ENCODE measurements at places on chromosomes 6 and 20.

DNA sequence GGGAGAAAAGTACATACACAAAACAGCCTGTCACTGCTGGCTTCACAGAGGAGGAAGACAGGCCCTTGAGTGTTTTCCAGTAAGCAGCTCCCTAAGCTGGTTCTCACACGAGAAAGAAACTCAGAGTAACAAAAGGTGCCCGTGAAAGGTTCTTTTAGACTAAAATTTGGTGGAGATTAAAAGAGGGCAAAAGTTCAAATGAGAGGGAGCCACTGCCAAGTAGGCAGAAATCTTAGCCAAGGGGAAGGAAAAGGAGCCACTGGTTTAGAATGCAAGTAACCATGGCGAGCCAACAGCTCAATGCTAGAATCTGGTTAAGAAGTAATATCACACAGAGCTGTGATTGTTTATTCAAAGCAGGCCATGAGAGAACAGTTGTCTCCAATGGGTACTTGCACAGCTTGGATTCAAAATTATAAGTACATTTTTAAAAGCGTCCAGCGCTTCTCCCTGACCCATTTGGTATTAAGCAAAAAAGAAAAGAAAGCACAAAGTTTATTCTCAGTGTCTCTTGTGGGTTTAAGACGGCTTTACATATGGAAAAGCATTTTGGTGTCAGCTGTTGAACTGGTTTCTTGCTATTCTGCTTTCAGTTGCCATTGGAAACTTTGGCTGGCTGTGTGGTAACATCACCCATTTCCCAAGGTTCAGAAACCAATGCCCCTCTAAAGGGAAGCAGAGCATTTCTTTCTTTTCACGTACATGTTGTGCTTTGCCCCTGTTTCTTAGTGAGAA, 648.5 kb downstream of the RNF144B start:
- DNase-seq: no peak

- no peak for DNase-seq
These were observed 2.5 kb upstream of the NPBWR2 start for GRCh38 chr20:64109831-64110391.

DNA sequence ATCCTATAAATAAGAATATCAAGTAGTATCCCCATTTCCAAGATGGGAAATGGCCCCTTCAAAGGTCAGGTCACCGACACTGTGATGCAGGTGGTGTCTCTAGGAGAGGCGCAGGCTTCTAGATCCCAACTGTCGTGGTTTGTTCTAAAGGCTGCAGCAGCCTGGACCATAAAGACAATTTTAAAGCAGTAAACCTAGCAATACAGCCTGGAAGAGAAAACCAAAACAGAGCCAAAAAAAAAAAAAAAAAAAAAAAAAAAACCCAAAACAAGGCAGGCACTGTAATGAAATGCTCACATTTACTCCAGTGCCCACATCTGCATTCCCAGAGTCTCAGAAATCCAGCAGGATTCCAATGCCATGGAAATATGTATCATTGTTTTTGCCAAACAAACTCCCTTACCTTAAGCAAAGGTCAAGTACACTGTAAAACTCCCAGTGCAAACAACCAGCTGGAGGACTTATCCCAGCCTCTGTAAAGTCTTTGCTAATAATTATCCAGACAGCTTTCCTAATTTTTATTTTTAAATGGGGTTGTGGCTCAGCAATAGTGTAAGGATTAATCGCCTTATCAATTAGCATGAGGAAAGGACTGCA, 98.2 kb downstream of the PSMG4 start:
- DNase-seq: no peak

DNA sequence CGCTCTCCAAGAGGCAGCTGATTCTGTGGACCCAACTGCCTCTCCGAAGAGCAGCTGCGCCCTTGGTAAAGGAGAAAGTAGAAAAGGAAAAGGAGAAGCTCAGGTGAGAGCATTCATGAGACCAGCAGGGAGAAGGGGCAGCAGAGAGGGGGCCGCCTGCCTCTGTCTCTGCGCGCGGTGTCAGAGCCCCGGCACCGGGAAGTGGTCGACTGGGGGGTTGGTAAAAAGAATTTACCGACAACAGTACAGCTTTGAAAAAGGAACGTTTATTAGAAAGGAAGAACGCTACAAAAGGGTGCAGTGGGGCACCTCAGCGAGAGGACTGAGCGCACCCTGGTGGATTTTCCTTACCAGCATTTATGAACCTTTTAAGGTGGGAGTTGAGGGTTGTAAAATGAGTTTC, 61.9 kb downstream of the GPR6 start:
- DNase-seq: peak; percentile 29

DNA sequence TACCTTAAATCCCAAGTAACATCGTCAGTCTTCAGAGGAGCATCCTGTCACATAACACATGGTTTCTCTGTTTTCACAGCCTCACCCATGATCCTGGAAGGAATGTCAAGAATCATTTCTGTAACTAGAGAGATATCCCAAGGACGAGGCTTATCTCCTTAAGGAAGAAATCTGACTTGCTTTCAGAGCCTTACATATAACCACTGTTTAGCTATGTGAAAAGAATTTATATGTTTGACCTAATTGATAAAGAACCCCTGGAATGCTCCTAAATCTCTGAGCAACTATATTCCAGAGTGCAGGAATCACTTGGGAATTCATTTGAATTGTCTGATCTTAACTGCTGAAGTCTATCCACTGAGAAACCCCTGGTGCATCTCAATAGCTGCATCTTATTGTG, 243.1 kb downstream of the ALDH8A1 start:
- DNase-seq: no peak

- no peak for DNase-seq
These were observed 30.1 kb downstream of the PYGB start for GRCh38 chr20:25277941-25278521.

GRCh38 chr20:15811951-15812350, 761.3 kb downstream of the KIF16B start:
- no peak for DNase-seq

GRCh38 chr6:147704691-147705090, 196.2 kb downstream of the SAMD5 start:
- no peak for DNase-seq

GRCh38 chr20:991850-992249, 10.3 kb downstream of the RSPO4 start:
- no peak for DNase-seq

GRCh38 chr6:135235716-135236115, 54.6 kb downstream of the MYB start:
- DNase-seq: no peak

GRCh38 chr20:62244644-62245108, 6.4 kb downstream of the OSBPL2 start:
- DNase-seq: no peak

DNA sequence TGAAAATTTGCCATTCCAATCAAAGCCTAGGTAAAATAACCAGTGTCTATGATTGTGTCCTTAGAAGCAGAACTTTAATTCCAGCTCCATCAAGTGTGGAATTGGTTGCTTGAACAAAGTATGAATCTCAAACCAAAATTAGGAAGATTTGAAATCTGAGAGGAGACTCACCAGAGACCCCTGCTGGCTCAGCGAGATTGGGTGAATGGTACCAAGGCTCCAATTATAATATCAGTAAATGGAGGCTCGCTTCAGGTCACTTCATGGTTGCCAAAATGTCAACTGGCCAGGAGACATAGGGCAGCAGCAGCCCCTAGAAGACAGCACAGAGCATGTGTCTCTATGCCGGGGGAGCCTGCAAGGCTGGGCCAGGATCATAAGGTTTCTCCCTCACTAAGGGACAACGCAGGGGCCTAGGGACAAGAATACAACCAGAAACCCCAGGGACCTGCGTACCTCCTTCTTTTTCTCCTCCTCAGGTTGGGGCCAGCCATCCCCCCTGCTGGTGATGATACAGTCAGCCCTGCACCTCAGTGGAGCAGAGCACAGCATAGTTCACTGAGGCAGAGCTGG, 14.0 kb downstream of the RBL1 start:
- peak; percentile 14 for DNase-seq

- no peak for DNase-seq
These were observed 2.3 kb upstream of the TUBB1 start for GRCh38 chr20:59016795-59017492.

DNA sequence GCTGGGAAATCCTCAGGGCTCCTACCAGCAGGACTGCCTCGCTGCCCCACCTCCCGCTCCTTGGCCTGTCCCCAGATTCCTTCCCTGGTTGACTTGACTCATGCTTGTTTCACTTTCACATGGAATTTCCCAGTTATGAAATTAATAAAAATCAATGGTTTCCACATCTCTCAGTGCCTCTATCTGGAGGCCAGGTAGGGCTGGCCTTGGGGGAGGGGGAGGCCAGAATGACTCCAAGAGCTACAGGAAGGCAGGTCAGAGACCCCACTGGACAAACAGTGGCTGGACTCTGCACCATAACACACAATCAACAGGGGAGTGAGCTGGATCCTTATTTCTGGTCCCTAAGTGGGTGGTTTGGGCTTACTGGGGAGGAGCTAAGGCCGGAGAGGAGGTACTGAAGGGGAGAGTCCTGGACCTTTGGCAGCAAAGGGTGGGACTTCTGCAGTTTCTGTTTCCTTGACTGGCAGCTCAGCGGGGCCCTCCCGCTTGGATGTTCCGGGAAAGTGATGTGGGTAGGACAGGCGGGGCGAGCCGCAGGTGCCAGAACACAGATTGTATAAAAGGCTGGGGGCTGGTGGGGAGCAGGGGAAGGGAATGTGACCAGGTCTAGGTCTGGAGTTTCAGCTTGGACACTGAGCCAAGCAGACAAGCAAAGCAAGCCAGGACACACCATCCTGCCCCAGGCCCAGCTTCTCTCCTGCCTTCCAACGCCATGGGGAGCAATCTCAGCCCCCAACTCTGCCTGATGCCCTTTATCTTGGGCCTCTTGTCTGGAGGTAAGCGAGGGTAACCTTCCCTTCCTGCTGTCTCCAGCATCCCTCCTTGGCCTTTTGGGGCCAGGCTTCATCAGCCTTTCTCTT, at the start of gene CFB:
CFB (plus strand) TSS at position 589 of the 863 bp plus-strand sequence; CDS start at position 716, 127 bp downstream.
- DNase-seq: no peak

Measured in activated CD4-positive, alpha-beta T cell treated with anti-CD3 and anti-CD28 coated beads, Interleukin-2, amount 50 U/mL, for 16 hours (primary cell).